ENCODE measurements at places on chromosomes 2 and 18.

DNA sequence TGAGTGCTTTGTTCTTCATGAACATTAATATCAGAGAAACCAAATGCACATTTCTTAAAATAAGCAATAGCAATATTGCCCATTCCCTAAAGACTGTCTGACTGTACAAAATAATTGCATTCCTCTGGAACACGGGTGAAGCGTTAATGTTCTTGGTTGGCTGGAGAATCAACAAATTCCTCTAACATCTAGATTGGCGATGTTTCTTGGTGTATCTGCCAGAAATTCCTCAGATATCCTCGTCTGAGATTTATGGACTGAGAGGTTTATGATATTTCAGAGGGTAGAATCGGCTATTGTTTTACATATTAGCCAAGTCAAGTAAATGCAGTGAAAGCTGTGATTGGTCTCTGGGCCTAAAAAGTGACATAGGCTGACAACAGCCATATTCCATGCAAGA, 27.1 kb upstream of the SPTBN1 start:
- DNase-seq = peak; percentile 26

- peak; percentile 90 for DNase-seq
These were observed 38.3 kb downstream of the ITGA6 start for GRCh38 chr2:172465417-172466334.

- DNase-seq = no peak
These were observed 138.8 kb downstream of the ATAD2B start for GRCh38 chr2:23788100-23788499.

DNA sequence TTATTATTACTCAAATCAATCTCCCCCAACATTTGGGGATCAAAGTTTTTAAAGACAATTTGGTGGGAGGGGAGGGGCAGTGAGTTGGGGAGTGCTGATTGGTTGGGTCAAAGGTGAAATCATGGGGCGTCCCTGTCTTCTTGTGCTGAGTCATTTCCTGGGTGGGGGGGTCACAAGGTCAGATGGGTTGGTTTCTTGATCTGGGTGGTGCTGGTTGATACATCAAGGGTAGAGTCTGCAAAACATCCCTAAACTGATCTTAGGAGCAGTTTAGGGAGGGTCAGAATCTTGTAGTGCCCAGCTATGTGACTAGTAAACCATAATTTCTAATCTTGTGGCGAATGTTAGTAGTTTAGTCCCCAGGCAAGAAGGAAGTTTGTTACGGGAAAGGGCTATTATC, 67.4 kb downstream of the MOGAT1 start:
- no peak for DNase-seq

GRCh38 chr18:78071776-78072175, 822.1 kb downstream of the GALR1 start:
- DNase-seq = no peak

- DNase-seq = no peak
These were observed 74.8 kb upstream of the SOX11 start for GRCh38 chr2:5617358-5617757.

- no peak for DNase-seq
These were observed 50.6 kb downstream of the DNAH7 start for GRCh38 chr2:196018037-196018436.

GRCh38 chr2:230824406-230824978, 40.2 kb upstream of the ITM2C start:
- DNase-seq = peak; percentile 87

- DNase-seq = peak; percentile 47
These were observed 26.8 kb downstream of the AAK1 start for GRCh38 chr2:69616755-69617154.

GRCh38 chr18:8627540-8627939, 18.3 kb downstream of the RAB12 start:
- DNase-seq = no peak

GRCh38 chr18:50757358-50757757, 62.5 kb downstream of the MRO start:
- no peak for DNase-seq

GRCh38 chr2:193228276-193228675, 1033.5 kb upstream of the TMEFF2 start:
- no peak for DNase-seq

- DNase-seq = no peak
These were observed 24.0 kb downstream of the CERKL start for GRCh38 chr2:181632733-181633401.

GRCh38 chr2:219290381-219291171, 11.4 kb downstream of the DNAJB2 start:
- no peak for DNase-seq

- DNase-seq = peak; percentile 58
These were observed 161.8 kb downstream of the LNPK start for GRCh38 chr2:175840256-175840655.

- DNase-seq = no peak
These were observed 371.7 kb downstream of the TNS1 start for GRCh38 chr2:217631115-217631514.

GRCh38 chr18:9587924-9588323, 26.4 kb downstream of the PPP4R1 start:
- no peak for DNase-seq

GRCh38 chr18:21242141-21242779, at the start of gene GREB1L:
Gene GREB1L (plus strand): TSS chr18:21242232. CDS start chr18:21383519, 141,287 bp downstream.
- DNase-seq = peak; percentile 21

DNA sequence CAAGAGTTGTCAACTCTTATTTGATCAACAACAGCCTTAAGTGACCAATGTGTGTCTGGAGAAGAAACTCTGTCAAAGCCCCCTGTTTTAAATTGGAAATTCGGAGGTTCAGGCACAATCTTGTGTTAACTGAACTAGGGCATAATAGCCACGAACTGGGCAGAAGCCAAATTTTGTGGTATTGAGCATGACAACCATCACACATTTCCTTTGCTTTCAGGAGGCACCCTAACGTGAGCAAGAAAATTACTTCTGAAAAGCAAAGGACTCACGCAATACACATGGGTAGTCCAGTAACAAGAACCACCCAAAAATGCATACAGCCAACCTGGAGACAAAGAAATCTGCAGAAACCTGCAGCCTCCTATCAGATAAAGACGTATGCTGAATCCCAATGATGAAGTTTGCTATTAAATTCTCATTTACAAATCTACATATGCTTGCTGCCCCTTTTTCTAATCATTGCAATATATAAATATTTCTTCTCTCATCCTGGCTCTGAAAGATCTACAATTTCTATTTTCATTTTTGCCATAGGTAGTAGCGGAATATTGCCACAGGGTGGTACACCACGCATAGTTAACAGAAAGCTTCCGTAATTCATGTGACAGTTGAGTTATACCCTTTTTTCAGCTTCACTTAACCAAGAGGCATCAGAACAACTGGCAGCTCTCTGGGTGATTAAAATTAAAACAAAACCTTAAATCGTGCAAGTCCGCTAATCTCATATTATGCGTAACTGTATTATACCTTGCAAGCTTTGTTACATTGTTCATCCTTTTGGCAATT, 495.8 kb downstream of the NRXN1 start:
- DNase-seq = peak; percentile 34

GRCh38 chr2:101672047-101672446, 25.5 kb upstream of the MAP4K4 start:
- no peak for DNase-seq

Data from fibroblast of lung (primary cell).